Sciatic nerve (tissue), 2 donors: ENCODE measurements at places on chromosomes 5 and 9. TPM values are rescaled to one million over a fixed set of nuclear protein-coding genes. Genes with fewer than 3 reads are reported as not detected.
A peak's percentile ranks its signal among the peaks of the same experiment; 100 is the strongest.

- no peak for DNase-seq
These were observed 352.7 kb downstream of the SPOCK1 start for GRCh38 chr5:137146402-137146890.

- DNase-seq = no peak
These were observed 6.6 kb downstream of the PCDH12 start for GRCh38 chr5:141951332-141951781.

- peak; percentile 56 for DNase-seq
These were observed 24.7 kb downstream of the GOLGA2 start for GRCh38 chr9:128250839-128251731.

- no peak for DNase-seq
These were observed 139.1 kb downstream of the BASP1 start for GRCh38 chr5:17356551-17356950.

DNA sequence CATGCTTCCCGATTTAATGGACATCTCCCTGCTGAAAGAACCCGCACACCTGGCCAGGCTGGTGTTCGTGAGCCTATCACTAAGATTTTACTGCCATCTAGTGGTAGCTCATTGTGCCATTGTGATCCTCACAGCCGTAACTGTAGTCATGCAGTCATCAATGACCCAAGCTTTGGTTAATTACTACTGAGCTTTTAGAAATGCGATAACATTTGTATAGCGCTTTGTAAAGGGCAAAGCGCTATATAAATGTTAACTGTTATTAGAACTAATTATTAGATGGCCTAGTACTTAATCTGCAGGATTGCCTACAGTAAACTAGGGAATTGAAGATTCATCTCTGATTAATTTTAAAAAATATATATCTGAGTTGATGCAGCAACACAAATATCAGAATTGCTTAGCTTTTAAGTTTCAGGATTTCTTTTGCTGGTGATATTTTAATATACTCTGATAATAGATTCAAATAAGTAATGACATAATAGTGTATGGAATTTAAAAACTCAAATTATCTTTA is 90.2 kb downstream of the HACD4 start:
- peak; percentile 61 for DNase-seq

GRCh38 chr5:172868436-172868923 is 34.4 kb downstream of the ERGIC1 start:
- no peak for DNase-seq

DNA sequence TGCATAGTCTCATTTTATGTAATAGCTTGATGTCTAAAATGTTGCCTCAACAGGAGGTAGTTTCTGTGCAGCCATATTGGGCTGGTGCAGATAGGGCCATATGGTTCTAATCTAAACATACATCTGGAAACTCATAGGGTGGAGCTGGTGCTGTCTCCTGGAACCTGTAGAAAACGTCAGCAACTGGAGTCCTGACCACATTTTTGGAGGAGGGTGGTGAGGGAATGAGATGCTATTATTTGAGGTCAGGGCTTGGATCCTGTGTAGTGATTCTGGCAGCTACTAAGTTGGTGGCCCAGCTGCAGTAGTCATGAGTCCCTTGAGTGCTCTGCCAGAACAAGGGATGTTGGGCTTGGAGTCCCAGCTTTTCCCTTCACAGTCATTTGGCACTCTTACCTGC is 14.1 kb downstream of the MAN2A1 start:
- DNase-seq = no peak

Gene TMEM245
- 92.6 TPM for total RNA-seq

- DNase-seq = no peak
These were observed 111.9 kb downstream of the FEM1C start for GRCh38 chr5:115432691-115433090.

- DNase-seq = no peak
These were observed 189.5 kb downstream of the TMEM38B start for GRCh38 chr9:105883847-105884246.

Gene DRD1
- total RNA-seq = 0.89 TPM
